ENCODE measurements at places on chromosomes 16 and 17. TPM values are rescaled to one million over a fixed set of nuclear protein-coding genes. Genes with fewer than 3 reads are reported as not detected.

The ABI3 gene
- 6.3 TPM for total RNA-seq

The INCA1 gene
- total RNA-seq = 2.4 TPM

The B3GNT9 gene
- 9.3 TPM for total RNA-seq

The PNMT gene
- total RNA-seq = 5.1 TPM

The GPR139 gene
- not detected for total RNA-seq

The HIC1 gene
- 22.7 TPM for total RNA-seq

The JPH3 gene
- total RNA-seq = not detected

The ZNF469 gene
- 0.92 TPM for total RNA-seq

The CDH1 gene
- total RNA-seq = not detected

The RHBDL1 gene
- total RNA-seq = 2.1 TPM

The IL17C gene
- total RNA-seq = not detected

The NPIPA1 gene
- 45.3 TPM for total RNA-seq

The RAB40C gene
- total RNA-seq = 8.8 TPM

The PRSS33 gene
- not detected for total RNA-seq

The ZACN gene
- total RNA-seq = not detected

The SYT17 gene
- 0.54 TPM for total RNA-seq

The TNFRSF17 gene
- total RNA-seq = not detected

The PMFBP1 gene
- total RNA-seq = 0.19 TPM
